Activated T-helper 2 cell treated with anti-CD3 and anti-CD28 coated beads, Interferon-gamma antibody, Interleukin-2, Interleukin-4, amounts not matched to agents 10 μg/mL and 5 μg/mL and 100 μg/mL, durations not matched to agents 14 hours and 24 hours and 36 hours (primary cell): ENCODE measurements at places on chromosomes 12 and 14. TPM values are rescaled to one million over a fixed set of nuclear protein-coding genes. Genes with fewer than 3 reads are reported as not detected.

FGF23 gene
- total RNA-seq = not detected in 2 replicates

LBHD2 gene
- total RNA-seq = not detected in 2 replicates

TPH2 gene
- total RNA-seq = not detected in 2 replicates

LRCOL1 gene
- total RNA-seq = not detected in 2 replicates

RTL1 gene
- not detected in 2 replicates for total RNA-seq

RNU4-1 gene
- 2,603 and 2,662 TPM in 2 replicates for total RNA-seq

TAMALIN gene
- 6.0 and 6.1 TPM in 2 replicates for total RNA-seq

GPR137C gene
- total RNA-seq = 0.07 and 0.27 TPM in 2 replicates

FKBP3 gene
- total RNA-seq = 78.7 and 79.1 TPM in 2 replicates
